Activated CD8-positive, alpha-beta memory T cell treated with anti-CD3 and anti-CD28 coated beads for 1 hour (primary cell): ENCODE measurements at places on chromosomes 5 and 9.
A peak's percentile ranks its signal among the peaks of the same experiment; 100 is the strongest.

DNA sequence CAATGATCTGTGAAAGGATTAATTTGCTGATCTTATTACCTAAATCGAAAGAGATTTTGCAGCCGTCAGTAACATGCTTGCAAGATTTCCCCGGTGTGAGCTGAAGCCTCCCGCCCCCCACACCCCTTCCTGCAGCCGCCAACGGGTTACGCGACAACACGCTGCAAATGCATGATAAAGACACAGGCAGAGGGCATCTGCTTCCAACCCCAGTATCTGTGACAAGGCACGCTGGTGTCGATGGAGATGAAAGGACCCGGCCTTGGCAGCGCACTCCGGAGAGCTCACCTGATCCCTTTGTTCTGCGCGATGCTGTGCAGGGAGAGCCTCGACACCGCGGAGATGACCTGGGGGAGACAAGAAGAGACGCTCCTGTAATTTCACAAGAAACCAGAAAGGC lies 122.9 kb upstream of the SARDH start:
- DNase-seq, result no peak

DNA sequence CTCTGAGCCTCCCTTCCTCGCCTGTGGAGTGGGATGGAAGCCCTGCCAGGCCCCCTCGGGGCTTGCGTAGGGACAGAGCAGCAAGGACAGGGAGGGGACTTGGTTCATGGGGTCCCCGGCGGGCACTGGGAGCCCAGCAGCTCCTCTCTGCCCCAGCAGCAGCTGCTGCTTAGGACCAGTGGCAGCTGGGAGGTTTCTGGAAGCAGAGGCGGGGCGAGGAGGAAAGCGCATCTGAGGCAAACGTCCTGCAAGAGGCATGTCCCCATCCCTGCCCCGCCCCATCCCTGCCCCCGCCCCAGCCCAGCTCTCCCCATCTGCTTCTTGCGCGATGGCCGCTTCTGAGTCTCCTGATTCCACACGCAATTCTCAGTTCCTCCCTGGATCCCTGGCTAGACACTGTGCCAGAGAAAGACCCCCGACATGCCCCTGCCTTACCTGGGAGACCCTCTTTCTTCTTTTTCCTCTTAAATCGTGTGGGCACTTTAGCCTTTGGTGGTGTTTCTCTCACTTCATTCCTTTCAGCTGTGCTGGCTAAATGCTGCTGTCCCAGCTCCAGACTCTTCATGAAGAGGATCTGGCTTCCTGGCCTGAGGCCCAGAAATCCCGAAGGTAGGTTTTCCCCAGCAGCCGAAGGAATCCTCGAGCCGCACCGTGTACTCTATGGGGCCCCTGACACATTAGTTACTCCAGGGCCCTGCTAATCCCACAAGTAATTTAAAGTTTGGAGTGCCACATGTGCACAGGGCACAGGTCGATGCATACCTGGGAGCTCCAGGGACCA lies 4.4 kb upstream of the OR2S2 start:
- DNase-seq, result no peak

DNA sequence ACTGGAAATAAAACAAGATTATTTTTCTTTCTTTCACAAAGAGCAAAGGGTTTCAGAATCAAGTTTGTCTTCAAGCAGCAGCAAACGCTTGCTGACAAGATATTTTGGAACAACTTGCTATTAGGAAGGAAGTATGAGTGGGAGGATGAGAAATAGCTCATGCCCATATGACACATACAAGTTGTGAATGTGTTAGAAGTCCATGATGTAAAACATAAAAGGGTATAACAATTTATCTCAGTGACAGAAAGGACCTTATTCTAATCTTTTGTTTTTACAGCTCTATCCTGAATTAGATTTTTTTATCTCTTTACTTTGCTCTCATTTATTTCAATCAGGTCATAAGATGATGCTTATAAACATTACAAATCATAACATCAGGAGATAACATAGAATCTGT lies 516.6 kb upstream of the MEF2C start:
- no peak for DNase-seq

DNA sequence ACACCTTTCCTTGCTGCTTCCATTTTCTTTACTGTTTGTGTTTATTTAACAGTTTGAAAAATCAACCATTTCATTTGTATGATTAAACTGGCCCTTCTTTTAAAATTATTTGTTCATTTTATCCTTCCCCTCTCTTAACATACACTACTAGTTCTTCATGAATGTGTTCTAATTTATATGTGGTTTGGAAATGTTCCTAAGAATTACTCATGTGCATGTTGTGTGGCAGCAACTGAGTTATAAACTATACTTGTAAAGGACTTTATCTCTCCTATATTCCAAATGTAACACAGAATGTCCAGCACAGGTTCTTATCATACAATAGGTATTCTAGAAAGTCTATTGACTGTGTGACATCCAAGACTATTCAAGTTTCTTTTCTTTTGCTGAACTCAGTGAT lies 358.2 kb upstream of the MEF2C start:
- DNase-seq, result no peak

DNA sequence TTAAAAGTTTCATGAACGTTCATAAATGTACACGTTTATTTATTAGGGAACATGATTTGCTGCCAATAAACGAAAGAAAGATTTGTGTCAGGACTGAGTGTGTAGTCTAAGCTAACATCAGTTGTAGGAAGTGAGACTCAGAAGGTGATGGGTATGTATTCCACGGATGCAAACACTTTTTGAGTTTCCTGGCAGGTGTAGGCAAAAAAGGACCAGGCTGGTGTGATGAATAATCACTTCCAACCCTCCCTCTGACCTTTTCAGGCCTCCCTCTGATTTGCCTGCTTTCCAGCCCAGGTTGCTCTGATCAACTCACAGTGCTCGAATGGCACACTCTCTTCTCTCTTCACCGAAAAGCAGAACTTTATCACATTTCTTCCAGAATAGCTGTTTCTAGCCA lies 51.8 kb downstream of the BASP1 start:
- DNase-seq, result no peak

- DNase-seq, result no peak
These were observed 603 bp downstream of the PPIP5K2 start for GRCh38 chr5:103120607-103121200.

DNA sequence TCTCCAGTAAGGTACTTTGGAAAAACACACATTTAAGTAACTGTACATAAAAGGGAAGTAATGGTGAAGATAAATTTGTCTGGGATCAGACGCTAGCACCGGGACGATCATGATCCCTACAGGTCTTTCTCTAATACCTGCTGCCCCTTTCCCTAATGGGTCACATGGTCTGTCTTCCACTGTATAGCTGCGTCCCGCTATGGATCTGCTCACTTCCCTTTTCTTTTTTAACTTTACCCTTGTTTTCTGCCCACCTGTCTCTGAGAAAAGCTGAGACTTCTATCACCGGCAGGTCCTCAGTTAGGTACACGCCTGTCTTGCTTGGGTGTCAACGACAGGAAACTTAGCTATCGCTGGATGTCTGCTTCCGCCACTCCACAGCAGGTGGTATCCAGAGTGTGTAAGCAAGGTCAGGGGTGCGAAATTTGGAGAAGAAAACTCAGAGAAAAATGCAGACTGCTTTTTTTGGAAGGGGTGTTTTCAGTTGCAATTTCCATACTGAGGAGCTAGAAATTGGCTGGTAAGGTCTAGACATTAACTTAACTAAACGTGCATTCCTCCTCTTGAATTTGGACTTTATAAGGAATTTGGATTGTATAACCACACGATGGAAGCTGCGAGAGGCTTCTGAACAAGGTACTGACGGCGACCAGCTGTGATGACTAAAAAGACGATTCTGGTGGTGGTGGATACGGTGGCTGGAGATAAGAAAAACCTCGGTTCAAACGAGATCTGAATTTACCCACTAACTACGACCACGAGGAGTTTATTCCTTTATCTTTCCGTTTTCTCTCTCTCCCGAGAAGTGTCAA lies 1.1 kb upstream of the ICE1 start:
- no peak for DNase-seq

- DNase-seq, result no peak
These were observed 6.4 kb downstream of the TSPAN17 start for GRCh38 chr5:176653401-176654385.

- DNase-seq, result no peak
These were observed 49.0 kb downstream of the PPARGC1B start for GRCh38 chr5:149779124-149779465.

DNA sequence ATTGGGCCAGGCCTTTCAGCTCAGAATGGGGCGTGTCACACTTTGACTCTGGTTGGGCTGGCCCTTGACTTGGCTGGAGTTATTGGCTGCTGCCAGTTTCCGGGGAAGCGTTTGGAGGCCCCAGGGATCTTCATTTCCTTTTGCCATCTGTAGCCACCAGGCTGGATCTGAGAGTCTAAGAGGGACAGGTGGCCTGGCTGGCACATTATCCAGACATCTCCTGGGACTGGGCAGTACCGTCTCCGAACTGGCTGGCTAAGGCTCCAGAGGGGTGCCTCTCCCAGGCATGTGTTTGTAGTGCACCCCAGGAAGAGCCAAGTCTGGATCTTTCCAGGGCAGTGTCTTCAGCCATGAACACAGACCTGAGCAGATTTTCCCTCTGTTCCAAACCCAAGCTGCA lies 9.7 kb upstream of the JADE2 start:
- DNase-seq, result no peak

DNA sequence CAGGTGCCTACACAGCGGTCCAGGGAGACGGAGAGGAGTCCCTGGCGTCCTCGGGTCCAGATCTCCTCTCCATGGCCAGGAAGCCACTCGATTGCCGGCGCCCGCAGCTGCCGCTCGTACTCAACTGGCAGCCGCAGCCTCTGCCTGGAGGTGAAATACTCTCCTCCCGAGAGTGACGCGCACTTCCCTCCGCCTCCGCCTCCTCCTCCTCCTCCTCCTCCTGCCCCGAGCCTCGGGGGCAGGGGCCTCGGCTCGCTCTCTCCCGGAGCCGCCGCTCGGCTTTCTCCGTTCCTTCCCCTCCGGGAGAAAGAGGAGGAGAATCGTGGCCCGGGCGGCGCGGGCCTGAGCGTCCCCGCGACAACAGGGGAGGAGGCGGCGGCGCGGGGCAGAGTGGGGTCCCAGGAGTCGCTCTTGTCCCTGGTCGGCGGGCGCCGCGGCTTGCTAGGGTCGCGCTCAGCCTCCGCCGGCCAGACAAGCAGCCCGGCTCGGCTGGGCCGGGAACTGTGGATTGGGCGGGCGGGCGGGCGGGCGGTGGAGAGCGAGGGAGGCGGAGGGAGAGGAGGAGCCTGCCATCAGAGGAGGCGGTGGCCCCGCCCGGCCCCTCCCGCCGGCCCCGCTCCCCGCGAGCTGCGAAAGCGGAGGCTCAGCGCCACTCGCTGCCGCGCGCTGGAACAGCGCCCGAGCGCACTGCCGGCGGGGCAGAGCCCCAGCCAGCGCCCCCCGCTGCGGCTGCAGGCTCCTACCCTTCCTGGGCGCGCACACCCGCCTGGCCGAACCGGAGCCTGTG lies at the start of gene CEMIP2:
CEMIP2 (minus strand) TSS at position 126 of the 787 bp plus-strand sequence. CDS start 18,140 bp downstream, outside the sequence.
- DNase-seq, result peak; percentile 71

DNA sequence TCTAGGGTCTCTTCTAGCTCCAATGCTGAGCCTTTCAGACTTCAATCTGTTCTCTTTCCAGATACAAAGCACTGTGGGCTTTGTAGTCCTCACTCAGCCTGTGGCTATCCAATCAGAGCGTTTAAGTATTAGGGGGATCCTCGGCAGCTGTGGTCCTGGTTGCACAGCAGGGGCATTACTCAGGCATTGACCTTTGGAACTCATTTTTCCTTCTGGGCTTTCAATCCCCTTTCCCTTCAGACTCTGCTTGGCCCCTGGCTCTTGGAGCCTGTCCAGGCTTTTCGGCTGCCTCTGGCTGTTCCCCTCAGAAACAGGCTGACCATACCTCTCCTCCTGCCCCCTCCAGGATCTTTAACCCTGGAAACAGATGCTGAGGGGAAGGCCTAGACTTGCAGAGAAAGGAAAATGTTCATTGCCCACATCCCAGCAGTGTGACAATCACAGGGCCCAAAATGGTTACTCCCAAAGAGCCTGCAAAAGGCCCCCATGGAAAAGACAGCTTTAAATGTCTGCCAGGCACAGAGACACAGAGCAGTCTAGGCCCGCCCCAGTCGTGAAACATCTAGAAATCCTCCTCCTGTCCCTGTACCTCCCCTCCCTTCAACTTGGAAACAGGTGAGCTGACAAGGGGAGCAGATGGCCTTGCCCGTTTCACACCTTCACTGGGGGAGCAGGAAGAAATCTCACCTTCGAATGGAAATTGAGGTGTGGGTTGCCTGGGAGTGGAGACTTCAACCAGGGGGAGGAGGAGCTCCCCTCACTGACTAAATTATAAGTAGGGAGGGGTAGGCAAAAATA lies 13.7 kb downstream of the C1QTNF2 start:
- no peak for DNase-seq

- DNase-seq, result no peak
These were observed 38.3 kb downstream of the PIK3R1 start for GRCh38 chr5:68253624-68254585.

GRCh38 chr9:36136894-36137391 lies 410 bp downstream of the GLIPR2 start:
- no peak for DNase-seq

- DNase-seq, result no peak
These were observed 68.8 kb downstream of the ITGA1 start for GRCh38 chr5:52856564-52856963.

- DNase-seq, result no peak
These were observed 42.1 kb downstream of the SEC61B start for GRCh38 chr9:99264070-99264680.

- DNase-seq, result no peak
These were observed 232.3 kb upstream of the ELL2 start for GRCh38 chr5:96193946-96194345.

DNA sequence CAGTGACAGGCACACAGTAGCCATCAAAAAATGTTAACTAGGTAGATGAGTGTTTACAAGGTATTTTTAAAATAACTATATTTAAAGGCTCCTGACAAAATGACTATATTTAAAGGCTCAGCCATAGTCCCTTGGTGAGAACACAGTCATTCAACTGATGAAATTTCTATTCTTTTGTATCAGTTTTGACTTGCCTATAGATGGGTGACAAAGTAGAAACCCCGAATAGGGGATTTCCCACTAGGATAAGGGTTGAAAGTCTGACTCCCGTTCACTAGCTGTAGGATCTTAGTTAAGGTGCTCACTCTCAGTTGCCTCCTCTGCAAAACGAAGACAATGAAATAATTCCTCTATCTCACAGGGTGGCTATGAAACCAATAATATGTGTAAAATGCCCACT lies 218.2 kb downstream of the TSSK1B start:
- DNase-seq, result no peak

DNA sequence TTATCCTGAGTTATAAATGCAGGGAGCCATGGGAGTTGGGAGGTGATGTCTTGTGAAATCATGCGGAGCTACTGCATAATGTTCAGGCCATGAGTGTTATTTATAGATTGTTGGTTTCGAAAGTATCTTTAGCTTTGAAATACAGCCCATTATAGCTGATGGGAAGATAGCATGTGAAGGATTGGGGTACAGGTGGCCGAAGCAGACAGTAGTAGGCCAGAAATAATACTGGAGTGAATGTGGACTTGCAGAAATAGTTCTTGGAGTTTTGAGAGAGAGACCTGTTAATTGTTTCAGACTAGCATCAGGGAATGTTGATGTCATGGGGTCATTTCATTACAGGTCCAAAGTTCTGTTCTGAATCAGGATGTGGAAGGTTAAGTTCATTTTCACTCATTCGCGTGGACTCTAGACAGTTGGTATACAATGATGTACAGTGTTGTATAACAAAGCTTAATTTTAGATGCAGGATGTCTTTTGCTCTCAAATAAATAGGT lies 3.8 kb downstream of the ATP6V1G1 start:
- DNase-seq, result no peak
